Thymus (tissue), 14 donors: ENCODE measurements at places on chromosomes 7 and 10. TPM values are rescaled to one million over a fixed set of nuclear protein-coding genes. Genes with fewer than 3 reads are reported as not detected.

Gene AKR1C3
- total RNA-seq: 1.7 TPM

Gene KLF14
- total RNA-seq: 0.05 TPM

Gene SFMBT2
- total RNA-seq: 9.7 TPM

Gene VIPR2
- 6.9 TPM for total RNA-seq

Gene VSTM4
- total RNA-seq: 3.4 TPM

Gene GCK
- total RNA-seq: 0.24 TPM

Gene PALD1
- total RNA-seq: 7.3 TPM

Gene EPO
- total RNA-seq: 0.09 TPM

Gene PGAM2
- total RNA-seq: 31.0 TPM

Gene PRSS37
- 0.47 TPM for total RNA-seq

Gene DNAJC12
- 4.4 TPM for total RNA-seq

Gene A1CF
- total RNA-seq: 0.05 TPM

Gene TCF7L2
- 1.4 TPM for total RNA-seq

Gene NUPR2
- 0.38 TPM for total RNA-seq

Gene GTPBP4
- total RNA-seq: 39.4 TPM

Gene OLAH
- 0.09 TPM for total RNA-seq

Gene UCN3
- total RNA-seq: 0.19 TPM

Gene NOS3
- total RNA-seq: 1.5 TPM

Gene SPDYE16
- total RNA-seq: 0.14 TPM

Gene PDE1C
- 2.4 TPM for total RNA-seq

Gene AGR3
- total RNA-seq: not detected

Gene PPP1R3C
- 1.2 TPM for total RNA-seq

Gene ITIH5
- 1.2 TPM for total RNA-seq

Gene SPDYE2
- 0.05 TPM for total RNA-seq

Gene CELF2
- 42.4 TPM for total RNA-seq

Gene CTAGE8
- total RNA-seq: 0.52 TPM

Gene ANXA8L1
- total RNA-seq: 8.6 TPM

Gene ASB15
- not detected for total RNA-seq

Gene RPEL1
- total RNA-seq: 0.05 TPM

Gene AKR1E2
- 3.4 TPM for total RNA-seq

Gene NFKB2
- 35.6 TPM for total RNA-seq

Gene LRRD1
- 0.05 TPM for total RNA-seq

Gene ANXA8
- 6.9 TPM for total RNA-seq
